ENCODE measurements at places on chromosomes 7 and 10.

GRCh38 chr7:68485253-68485917, 1112.9 kb upstream of the AUTS2 start:
- DNase-seq = no peak

DNA sequence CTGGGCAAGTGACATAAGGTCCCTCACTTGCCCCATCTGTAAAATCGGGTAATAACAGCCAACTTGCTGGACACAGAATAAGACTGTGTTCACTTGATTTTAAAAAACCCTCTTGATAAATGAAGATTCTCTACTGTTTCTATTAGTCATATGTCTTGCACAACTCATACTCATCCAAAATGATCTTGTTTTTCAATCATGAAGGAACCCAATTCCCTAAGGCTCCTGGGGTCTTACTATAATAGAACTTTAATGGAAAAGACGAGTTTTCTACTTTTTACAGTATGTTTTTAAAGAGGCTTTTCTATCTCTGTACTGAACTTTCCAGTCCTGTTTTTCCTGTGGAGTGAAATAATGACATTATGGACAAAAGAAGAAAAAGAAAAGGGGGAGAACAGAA, 103.8 kb downstream of the ARID5B start:
- DNase-seq = no peak

- DNase-seq = no peak
Observed at GRCh38 chr7:134558370-134558769, 9.5 kb downstream of the AKR1B15 start.

DNA sequence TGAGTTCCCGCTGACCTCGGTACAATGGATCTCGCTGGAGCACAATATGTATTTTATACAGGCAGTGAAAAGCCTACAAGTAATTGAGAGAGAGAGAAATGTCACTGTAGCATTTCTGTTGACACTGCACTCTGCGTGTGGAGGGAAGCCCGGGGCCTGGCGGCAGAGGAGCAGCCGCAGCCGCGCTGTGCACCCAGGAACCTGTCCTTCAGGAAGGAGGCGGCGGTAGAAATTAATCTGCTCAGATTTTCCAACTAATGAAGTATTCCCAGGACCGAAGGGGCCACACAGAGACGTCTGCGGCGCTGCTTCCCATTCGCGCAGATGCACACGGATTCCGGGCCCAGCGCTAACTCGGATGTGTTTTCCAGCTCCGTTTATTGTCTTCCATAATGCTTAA, 170.1 kb downstream of the EBF3 start:
- DNase-seq = no peak
